ENCODE measurements at places on chromosomes 2 and 18. TPM values are rescaled to one million over a fixed set of nuclear protein-coding genes. Genes with fewer than 3 reads are reported as not detected.

The SNRNP27 gene
- 28.0 TPM for total RNA-seq

- DNase-seq, result no peak
Measured at GRCh38 chr2:217052856-217053577, 193.2 kb upstream of the TNP1 start.

GRCh38 chr18:38693104-38693503 lies 1127.5 kb upstream of the CELF4 start:
- DNase-seq, result no peak

DNA sequence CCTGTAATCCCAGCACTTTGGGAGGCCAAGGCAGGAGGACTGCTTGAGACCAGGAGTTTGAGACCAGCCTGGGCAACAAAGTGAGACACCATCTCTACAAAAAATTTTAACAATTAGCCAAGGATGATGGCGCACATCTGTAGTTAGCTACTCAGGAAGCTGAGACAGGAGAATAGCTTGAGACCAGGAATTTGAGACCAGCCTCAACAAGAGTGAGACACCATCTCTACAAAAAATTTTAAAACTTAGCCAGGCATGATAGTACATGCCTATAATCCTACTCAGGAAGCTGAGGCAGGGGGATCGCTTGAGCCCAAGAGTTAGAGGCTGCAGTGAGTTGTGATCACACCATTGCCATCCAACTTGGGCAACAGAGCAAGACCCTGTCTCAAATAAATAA lies 7.0 kb downstream of the MEMO1 start:
- DNase-seq, result no peak

GRCh38 chr2:186325827-186326535 lies 160.1 kb upstream of the ZC3H15 start:
- DNase-seq, result no peak

Measured in body of pancreas (tissue), 4 donors.